ENCODE measurements at places on chromosomes 2 and 18. TPM values are rescaled to one million over a fixed set of nuclear protein-coding genes. Genes with fewer than 3 reads are reported as not detected.

The DNAH7 gene
- 0.71 TPM for total RNA-seq

The MTIF2 gene
- 22.8 TPM for total RNA-seq

The IL1R1 gene
- 13.3 TPM for total RNA-seq

The RNASEH1 gene
- 22.5 TPM for total RNA-seq

The HOXD4 gene
- 0.67 TPM for total RNA-seq

DNA sequence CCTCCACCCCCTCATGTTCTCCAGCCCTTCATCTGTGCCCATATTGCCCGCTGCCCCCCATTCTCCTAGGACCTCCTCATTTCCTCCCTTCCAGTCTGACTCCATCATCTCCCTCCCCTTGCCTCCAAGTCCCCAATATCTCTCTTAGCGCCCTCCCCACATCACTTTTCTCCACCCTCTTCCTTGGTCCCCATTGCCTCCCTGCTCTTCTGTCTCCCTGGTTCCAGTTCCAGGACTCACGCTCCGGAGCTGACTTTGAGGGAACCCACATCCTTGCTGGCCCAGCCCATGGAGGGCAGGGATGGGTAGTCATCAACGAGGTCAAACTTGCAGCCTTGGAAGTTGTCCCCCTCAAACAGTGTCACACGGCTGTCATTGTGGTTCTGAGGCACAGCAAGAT lies 2.6 kb downstream of the CRYBA2 start:
- DNase-seq: no peak

GRCh38 chr2:2031101-2031500 lies 286.8 kb upstream of the PXDN start:
- no peak for DNase-seq

DNA sequence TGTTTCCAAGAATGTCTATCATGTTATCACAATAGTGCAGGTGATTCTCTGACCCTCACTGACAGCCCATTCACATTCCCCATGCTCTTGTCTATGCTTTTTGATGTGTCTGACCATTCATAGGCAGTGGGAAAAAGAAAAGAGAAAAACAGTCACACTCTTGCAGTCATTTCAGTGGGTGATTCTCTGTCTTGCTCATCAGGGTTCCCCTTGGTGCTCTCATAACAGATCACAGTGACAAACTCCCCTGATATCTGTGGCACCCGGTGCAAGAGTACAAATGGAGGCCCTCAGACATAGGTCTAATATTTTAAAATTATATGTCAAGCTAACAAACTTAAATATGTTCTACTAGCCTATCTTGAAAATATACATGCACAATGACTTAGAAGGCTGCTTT lies 72.7 kb upstream of the PPP1CB start:
- DNase-seq: no peak

- no peak for DNase-seq
Observed at GRCh38 chr18:68919900-68920299, 122.0 kb downstream of the CCDC102B start.

DNA sequence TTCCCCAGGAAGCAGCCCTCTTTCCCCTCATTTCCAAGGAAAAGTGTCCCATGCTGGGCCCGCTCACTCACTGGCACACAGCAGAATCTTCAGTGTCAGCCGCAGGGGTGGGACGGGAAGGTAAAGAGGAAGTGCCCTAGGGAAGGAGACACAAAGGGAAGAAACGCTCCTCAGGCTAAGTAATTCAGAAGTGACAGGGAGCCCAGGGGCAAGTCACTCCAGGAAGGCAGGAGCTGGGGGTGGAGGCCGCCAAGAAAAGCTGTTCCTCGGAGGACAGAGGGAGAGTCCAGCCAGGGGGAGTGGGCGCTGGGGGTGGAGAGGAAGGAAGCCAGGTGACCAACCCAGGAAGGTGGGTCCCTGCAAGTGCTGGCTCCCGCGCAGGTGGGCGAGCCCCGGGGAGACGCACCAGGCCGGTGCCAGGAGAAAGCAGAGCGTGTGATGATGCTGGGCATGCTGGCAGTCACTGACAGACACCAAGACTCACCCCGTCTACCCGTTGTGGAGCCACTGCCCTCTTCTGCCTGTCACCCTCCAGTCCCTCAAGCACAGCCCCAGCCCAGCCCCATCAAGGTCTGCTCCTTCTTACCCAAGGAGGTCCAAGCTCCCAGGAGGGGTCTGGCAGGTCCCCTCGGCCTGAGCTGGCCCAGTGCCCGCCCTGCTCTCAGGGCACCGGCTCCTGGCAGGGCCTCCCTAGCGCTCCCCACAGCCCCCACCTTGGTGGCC lies 21.7 kb downstream of the HDAC4 start:
- no peak for DNase-seq

DNA sequence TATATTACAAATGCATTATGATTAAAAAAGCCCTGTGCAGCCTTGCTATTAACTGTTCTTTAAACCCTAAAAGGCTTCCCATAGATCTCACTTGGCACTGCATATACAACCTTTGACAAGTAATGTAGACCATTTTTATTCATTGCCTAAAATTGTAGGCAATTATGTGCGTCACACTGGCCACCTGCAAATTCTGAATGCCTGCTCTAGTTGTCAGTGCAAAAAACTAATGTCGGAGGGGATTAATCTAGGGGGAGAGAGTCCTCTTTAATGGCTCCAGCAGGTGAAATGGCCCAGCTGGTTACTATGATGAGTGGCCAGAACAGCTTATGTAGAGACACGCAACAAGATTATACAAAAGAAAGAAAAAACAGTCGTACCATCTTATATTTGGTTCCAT lies 123.2 kb downstream of the OLA1 start:
- no peak for DNase-seq

GRCh38 chr2:235500761-235501672 lies 7.2 kb downstream of the AGAP1 start:
- no peak for DNase-seq

DNA sequence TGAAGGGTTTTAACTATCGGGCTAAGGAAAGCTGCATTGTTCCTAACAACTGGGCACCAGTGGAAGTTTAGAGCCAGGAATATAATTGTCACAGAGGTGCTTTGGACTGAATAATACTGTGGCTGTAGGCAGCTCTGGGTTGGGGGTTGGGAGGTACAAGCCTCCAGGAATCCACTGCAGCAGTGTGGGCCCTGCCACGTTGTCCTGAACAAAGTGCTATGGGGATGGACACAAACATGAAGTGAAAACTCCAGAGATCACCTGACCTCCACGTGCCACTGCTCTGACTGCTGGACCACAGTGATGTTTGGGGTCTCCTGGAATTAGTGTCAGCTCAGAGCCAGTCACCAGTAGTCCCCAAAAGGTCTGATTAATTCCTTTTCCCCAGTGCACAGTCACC lies 110.9 kb downstream of the BCL2 start:
- DNase-seq: no peak

DNA sequence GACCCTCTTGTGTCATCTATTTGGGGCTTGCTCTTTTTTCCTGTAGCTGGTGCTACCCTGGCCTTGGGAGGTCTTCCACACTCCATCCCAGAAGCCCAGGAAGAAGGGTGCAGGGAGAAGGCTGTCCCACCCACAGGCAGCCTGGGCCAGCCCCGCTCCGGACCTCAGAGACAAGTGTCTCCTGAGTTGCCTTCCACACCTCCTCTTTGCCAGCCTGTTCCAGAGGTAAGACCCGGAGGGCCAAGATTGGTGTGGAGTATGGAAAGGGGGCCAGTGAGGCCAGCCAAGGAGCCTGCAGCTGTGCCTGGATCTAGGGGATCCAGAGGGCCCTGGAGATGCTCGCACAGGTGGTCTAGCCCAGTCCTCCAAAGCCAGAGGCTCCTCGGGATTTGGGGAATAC lies 40.5 kb downstream of the ST8SIA5 start:
- no peak for DNase-seq

DNA sequence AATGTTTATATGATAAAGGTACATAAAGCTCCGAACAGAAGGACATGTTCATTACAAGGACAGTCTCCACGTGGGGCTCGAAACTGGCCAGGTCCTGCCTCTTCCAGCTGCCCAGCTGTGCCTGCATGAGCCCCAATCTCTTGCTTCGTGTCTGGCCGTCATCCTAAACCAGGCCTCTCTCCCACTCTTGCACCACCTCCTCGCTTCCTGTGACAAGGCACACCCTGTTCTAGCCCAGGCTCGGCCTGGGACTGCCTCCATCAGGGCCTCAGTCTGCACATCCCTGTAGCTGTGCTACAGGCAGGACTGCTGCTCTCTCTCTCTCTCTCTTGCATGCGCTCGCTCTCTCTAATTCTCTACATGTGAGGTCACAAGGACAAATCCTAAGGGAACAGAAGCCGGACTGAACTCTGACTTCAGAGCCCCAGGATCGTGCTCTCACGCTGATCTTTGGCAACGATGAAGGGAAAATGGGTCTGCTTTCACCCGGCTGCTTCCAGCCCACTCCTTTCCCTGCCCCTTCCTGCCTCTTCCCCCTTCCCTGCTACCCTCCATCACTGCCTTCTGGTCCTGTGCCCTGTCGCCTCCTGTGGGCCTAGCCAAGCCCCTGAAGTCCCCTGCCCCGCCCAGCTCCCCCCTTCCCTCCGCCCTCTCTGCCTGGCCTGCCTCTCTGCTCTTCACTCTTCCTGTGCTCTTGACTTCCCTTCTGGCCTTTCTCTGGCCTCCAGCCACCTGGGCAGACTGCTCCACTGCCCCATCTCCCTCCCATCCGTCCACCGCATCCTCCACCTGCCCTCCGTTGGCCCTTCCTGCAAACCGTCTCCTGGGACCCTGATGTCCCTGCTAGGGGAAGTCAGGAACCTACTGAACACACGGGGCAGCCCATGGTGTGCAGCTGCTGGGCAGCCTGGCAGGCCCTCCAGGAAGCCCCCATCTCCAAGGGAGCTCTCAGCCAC lies 7.8 kb upstream of the GPR55 start:
- DNase-seq: no peak

DNA sequence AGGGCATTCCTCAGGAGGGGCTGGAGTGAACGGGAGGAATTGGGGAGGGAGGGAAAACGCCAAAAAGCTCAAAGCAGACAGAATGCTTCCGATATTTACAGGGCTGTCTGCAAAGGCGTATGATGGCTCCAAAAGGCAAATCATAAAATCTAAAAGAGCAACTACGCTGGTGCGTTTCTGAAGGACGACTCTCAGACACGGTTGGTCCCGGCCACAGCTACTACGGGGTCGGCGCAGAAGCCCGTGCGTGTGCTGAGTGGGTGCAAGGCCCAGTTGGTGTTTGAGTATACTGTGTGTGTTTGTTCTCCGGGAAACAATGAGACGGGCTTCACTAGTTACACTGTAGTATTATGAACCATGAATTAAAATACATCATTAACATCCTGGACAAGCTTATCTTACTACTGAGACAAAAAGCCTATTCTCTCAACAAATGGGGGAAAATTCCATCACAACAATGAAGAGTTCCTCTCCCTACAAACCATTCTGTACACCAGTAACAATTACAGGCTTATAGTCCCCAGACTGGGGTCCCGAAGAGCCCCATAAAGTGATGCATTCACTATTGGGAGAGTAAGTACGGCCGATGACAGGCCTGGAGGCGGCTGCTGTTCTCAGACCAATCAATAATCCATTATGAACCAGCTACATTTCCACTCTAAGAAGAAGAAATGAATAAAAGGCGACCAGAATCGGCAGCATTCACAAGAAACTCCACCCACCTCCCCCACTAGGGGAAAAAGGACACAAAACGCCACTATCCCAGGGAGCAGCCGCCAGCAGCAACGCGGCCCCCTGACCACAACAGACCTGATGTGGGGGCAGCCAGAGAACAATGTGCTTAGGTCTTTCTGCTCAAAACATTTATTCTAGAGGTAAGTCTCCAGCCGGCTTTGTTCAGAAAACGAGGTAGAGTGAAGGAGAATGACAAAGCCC lies 43.4 kb downstream of the ZNF516 start:
- DNase-seq: no peak

DNA sequence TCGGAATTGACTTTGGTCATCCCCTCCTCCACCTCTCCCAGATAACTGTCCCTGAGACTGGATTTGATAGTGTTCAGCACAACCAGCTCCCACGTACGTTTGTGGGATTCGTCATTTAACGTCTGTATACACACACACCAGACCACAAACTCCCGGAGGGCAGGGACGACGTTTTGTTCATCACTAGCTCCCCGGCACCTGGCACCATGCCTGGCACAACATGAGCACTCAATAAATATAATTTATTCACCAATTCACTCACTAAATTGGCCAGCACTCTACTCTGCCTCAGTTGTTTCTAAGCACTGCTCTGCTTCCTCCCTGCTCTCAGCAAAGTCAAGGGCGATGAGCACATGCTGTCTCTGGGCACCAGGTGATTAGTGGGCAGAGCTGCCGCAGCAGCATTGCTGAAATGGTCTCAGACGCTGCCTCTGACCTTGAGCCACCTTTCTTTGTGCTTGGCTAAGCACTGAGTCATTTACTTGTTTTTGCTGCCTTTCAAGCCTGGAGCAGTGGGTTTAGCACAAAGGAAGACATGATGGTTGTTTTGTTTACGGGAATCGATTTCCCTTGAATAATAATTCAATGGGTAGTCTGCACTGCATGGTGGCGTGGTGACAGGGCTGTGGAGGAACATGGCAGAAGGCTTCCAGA lies 19.3 kb upstream of the LOXHD1 start:
- no peak for DNase-seq

DNA sequence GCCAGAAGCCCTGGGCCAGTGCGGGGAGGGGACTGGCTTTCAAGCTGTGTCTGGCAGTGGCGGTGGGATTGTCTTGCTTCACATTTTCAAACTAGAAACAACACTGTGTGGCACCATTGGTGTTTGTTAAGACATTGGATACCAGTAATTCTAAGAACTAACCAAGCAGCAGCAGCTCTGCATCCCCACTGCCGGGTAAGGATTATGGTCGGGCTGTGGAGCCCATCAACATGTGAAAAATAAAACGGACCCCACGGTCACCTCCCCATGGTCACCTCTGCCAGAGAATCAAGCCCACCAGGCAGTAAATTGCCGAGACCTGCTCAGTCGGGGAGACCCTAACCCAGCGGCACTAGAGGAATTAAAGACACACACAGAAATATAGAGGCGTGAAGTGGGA lies 65.3 kb downstream of the C18orf63 start:
- no peak for DNase-seq

DNA sequence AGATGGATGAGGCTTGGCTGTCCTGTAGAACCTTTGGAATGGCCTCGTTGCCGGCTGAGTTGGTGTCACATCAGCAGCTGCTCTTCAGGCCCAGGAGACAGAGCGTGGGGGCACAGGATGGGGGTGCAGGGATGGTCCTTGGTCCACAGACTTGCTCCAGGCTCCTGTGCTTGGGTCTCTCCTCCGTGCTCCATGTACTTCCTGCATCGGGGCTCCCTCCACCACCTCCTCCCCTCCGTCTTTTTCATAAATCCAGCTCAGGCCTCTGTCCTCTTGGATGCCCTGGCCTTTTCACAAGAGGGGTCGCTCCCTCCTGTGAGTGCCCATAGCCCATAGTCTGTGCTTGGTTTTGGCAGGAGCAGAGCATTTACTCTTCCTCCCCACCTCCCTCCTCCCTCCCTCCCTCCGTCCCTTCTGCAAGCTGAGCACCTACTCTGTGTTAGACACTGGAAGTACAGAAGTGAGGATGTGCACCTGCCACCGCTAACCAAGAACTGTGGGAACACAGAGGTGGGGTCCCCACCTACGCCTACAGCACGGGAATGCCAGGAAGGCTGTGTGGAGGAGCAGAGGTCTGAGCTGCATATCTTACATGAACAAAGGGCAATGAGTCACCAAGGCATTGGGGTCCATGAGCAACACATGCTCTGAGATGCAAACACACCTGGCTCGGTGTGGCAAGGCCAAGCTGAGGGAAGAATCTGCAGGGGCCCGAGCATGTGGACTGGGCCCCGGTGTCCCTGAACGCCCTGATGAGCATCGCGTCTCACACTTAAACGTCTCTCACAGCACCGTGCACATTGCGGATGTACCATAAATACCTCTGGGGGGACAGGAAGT lies 458.7 kb upstream of the HS6ST1 start:
- DNase-seq: no peak

GRCh38 chr2:236661061-236661761 lies 91.6 kb downstream of the ACKR3 start:
- no peak for DNase-seq

- no peak for DNase-seq
Observed at GRCh38 chr2:146079216-146079615, 1559.3 kb upstream of the ZEB2 start.
